Fibroblast of skin of left biceps (primary cell): ENCODE measurements at places on chromosomes 4 and X.

- DNase-seq = no peak
Measured at GRCh38 chr4:107247738-107248137, 211.6 kb upstream of the DKK2 start.

GRCh38 chrX:9707306-9708033 lies 58.2 kb downstream of the GPR143 start:
- DNase-seq = no peak

- DNase-seq = no peak
Measured at GRCh38 chr4:84666439-84666838, 83.5 kb downstream of the CDS1 start.

- no peak for DNase-seq
Measured at GRCh38 chr4:33883111-33883510, 2361.2 kb downstream of the ARAP2 start.

DNA sequence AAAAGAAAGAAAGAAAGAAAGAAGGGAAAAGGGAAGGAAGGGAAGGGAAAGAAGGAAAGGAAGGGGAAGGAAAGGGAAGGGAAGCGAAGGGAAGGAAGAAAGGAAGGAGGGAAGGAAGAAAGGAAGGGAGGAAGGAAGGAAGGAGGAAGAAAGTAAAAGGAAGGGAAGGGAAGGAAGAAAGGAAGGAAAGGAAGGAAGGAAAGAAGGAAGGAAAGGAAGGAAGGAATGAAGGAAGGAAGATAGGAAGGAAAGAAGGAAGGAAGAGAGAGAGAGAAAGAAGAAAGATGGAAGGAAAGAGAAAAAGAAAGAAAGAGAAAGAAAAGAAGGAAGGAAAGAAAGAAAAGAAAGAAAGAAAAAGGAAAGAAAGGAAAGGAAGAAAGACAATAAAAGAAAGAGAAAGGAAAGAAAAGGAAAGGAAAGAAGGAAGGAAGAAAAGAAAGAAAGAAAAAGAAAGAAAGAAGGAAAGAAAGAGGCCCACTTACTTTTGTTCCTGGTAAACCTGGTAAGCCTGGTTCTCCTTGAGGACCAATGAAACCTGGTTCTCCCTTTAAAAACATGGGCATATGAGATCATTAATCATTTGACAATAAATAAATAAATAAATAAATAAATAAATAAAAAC lies 105.9 kb upstream of the ETNPPL start:
- DNase-seq = no peak

- DNase-seq = no peak
Measured at GRCh38 chrX:69815063-69815462, 199.2 kb downstream of the EDA start.

DNA sequence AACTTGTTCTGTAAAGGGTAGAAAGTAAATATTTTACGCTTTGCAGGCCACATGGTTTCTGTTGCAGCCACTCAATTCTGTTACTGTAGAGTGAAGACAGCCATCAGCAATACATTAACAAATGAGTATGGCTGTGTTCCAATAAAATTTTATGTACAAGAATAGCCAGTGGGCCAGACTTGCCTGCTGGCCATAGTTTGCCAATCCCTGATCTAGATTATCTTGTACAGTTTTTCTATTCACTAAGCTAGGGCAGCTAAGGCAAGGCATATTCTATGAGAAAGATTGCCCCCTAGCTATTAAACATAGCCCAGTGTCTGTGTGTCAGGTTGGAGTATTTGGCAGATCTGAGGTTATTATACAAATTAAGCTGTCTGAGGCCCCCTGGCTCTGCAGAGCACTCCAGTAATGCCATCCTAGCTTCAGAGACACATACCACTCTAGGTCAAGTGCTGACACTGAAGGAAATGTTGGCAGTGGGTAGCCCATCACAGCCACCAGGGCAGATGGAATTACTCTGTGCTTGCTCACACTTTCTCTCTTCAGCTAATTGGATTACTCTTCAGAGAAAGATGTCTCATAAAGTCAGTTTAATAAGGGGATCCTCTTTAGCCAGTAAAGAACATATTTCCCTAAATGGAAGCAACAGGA lies 40.7 kb downstream of the MTTP start:
- no peak for DNase-seq

DNA sequence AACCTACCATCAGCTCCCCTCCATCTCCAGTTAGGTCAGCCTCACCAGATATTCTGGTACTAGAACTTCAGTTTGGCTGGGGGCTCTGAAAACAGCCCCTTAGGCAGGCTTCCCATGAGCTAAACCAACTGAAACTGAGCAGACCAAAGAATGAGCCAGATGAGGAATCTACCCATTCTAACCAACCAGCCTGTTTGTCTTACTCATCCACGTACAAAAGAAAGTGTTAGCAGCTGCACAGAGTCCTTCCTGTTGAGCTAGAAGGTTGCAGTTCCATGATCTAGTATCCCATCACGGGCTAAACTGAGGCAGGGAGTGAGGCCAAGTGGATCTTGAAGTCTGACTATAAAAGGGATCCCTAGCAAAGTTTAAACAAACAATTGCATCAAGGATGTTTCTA lies 17.5 kb downstream of the MAGEA9B start:
- no peak for DNase-seq

GRCh38 chr4:96092151-96092705 lies 252.3 kb downstream of the PDHA2 start:
- DNase-seq = no peak

GRCh38 chr4:35525192-35525978 lies 718.9 kb downstream of the ARAP2 start:
- DNase-seq = no peak

GRCh38 chr4:110953898-110954297 lies 331.0 kb upstream of the PITX2 start:
- no peak for DNase-seq

GRCh38 chr4:127179256-127180087 lies 453.3 kb upstream of the INTU start:
- DNase-seq = no peak

- DNase-seq = no peak
Measured at GRCh38 chrX:122584981-122585380, 599.1 kb upstream of the GRIA3 start.

DNA sequence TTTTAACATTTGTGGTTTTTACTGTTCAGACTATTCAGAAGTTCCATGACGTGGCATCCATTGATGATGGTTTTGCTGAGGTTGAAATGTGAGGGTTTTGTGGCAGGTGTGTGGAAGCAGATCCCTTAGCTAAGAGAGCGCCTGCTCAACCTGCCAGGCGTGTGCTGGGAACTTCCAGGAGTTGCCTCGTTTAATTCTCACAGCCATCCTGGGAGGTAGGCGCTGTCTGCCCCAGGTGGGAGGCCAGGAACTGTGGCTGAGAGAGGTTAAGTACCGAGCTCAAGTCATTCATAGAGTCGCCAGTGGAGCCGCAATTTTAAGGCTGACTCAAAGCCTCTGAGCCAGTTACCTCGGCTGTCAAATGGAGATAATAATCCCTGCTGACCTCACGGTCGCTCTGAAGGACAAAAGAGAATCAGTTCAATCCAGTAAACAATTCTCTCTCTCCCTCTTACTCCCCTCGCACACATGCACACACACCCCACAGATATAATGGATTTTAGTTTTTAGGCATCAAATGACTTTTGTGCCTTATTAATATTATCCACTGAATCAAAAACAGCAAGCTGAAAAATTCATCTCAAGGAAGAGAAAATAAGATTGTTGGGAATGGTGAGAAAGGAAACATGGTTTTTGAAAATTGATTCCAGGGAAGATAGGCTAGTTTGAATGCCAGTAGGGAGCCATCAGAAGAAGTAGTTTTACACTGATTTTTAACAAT lies 171.3 kb downstream of the PTTG2 start:
- DNase-seq = no peak

- DNase-seq = no peak
Measured at GRCh38 chr4:19743115-19743638, 508.5 kb upstream of the SLIT2 start.

DNA sequence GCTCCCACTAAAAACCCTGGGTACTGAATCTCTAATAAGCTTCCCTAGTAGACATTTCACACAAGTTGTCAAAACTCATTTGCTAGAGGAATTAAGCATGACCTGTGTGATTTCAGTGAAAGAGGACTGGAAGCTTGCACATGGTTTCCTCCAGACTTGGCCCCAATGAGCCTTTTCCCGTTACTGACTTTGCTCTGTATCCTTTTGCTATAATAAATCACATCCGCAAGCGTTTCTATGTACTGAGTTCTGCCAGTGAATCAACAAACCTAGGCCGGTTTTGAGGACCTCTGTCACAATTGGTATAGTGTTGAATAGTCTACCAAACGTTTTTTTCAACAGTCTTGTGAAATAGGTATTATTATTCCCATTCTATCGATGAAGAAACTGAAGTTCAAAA lies 8.2 kb downstream of the ATP11C start:
- DNase-seq = no peak

GRCh38 chr4:188143731-188144130 lies 4.5 kb downstream of the TRIML1 start:
- DNase-seq = no peak

GRCh38 chrX:46254641-46255040 lies 290.6 kb downstream of the ZNF674 start:
- no peak for DNase-seq
